ENCODE measurements at places on chromosomes 5 and 9.

- no peak overlapping the region for H3K4me3 ChIP-seq
- no peaks in the 10 kb centered on the region for H3K4me1 ChIP-seq
Observed at GRCh38 chr5:78275998-78276543, 18.4 kb downstream of the AP3B1 start.

DNA sequence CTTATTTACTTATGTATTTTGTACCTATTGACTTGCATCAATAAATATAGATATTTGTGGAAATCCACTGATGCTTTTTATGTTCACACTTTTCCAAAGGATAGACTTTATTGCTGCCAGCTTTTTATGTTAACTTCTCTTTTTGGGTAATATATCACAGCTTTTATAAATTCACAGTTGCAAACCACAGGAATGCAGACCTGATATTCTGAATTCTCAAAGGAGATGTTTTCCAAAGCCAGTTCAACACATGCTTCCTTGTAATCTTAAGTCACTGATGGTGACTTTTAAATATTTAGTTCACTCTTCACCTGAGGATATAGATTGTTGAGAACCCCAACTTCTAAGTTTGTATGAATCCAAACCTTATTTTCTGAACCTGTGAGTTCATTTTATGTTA is 223.4 kb upstream of the PRR16 start:
- no peak for DNase-seq
- H3K27me3 ChIP-seq = no peaks in the 10 kb centered on the region
- no peaks in the 10 kb centered on the region for H3K4me1 ChIP-seq
- H3K36me3 ChIP-seq = no peaks in the 10 kb centered on the region
- no peak overlapping the region for H3K27ac ChIP-seq

- H3K4me1 ChIP-seq = no peaks in the 10 kb centered on the region
- no peak for DNase-seq
- H3K27ac ChIP-seq = no peak overlapping the region
Observed at GRCh38 chr9:130193103-130193502, 20.9 kb downstream of the NCS1 start.

DNA sequence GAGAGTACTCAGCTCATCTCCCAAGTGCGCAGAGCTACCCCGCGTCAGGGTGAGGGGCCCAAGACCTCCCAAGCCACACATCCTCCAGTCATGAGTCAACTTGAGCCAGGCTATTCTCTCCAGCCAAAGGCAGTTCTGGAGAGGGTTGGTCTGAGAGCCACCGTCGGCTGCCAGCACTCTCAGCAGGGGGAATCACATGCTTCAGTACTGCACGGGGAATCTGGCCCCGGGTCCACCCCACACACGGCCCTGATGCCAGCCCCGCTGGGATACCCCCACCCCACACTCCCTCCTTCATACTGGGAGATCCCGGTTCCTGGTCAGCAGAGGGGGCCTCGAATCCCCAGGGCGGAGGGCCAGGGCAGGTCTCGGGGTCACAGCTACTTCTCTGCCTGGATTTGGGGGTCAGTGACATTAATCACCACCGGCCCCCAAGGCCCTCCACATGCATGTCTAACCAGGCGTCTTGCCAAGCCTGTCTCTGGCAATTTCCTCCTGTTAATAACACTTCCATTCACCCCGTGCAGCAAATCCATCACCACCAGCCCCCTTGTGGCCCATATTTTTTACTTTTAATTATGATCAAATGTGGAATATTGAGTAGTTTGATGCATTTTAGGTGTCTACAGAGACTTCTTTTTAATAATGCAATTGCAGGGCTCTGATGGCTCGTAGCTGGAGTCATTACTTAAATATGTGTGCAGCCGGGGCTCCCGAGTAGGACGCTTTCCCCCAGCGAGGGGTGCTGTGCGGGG is 102.9 kb upstream of the PPP1R26 start:
- H3K36me3 ChIP-seq = no peaks in the 10 kb centered on the region
- no peak overlapping the region for H3K27ac ChIP-seq
- peaks cover 59% of the 10 kb centered on the region for H3K27me3 ChIP-seq
- H3K4me1 ChIP-seq = no peaks in the 10 kb centered on the region
- H3K4me3 ChIP-seq = no peak overlapping the region
- DNase-seq = no peak

DNA sequence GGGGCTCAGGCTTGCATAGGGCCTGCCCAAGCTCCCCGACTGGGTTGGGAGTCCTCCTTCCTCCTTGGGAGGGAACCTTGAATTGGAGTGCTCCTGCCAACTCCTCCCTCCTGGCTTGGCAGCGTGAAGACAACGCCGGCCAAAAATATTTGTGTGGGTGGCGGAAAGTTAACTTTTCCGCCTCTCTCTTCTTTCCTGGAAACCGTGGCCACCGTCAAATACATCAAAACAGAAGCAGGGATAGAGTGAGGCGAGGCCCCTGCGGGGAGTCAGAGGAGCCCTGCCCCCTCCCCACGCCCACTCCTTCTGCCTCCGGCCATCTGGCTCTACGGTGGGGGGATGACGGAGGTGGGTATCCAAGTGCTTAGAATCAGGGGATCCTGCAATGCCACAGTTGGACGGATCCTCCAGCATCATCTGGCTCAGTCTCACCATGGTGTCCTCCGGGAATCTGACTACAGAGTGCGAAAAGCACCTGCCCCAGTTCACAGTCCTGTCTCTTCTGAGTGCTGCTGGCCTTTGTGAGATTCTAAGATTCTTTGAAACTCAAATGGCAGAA is 25.2 kb upstream of the SYNPO start:
- peak overlapping the region; percentile 83 for H3K27ac ChIP-seq
- H3K4me1 ChIP-seq = peaks cover 37% of the 10 kb centered on the region
- H3K27me3 ChIP-seq = no peaks in the 10 kb centered on the region
- no peak overlapping the region for H3K4me3 ChIP-seq
- H3K36me3 ChIP-seq = no peaks in the 10 kb centered on the region
- DNase-seq = no peak

GRCh38 chr5:166102947-166103346 is 2188.5 kb upstream of the WWC1 start:
- H3K4me3 ChIP-seq = no peak overlapping the region
- no peak overlapping the region for H3K27ac ChIP-seq
- no peaks in the 10 kb centered on the region for H3K4me1 ChIP-seq
- DNase-seq = no peak
- no peaks in the 10 kb centered on the region for H3K27me3 ChIP-seq

- peaks cover 4% of the 10 kb centered on the region for H3K4me1 ChIP-seq
- no peak overlapping the region for H3K4me3 ChIP-seq
- no peak for DNase-seq
- H3K27me3 ChIP-seq = no peaks in the 10 kb centered on the region
- H3K27ac ChIP-seq = peak overlapping the region; percentile 96
Observed at GRCh38 chr5:10594591-10595210, 30.8 kb downstream of the ANKRD33B start.

GRCh38 chr5:80238778-80239679 is 16.8 kb downstream of the SERINC5 start:
- H3K4me3 ChIP-seq = peak overlapping the region; percentile 19
- peak overlapping the region; percentile 3 for H3K27ac ChIP-seq
- H3K36me3 ChIP-seq = no peaks in the 10 kb centered on the region
- peak; percentile 32 for DNase-seq

GRCh38 chr5:83562791-83563557 is 91.4 kb downstream of the VCAN start:
- no peak overlapping the region for H3K27ac ChIP-seq
- H3K4me3 ChIP-seq = no peak overlapping the region
- no peaks in the 10 kb centered on the region for H3K4me1 ChIP-seq
- no peaks in the 10 kb centered on the region for H3K27me3 ChIP-seq
- no peak for DNase-seq
